ENCODE measurements at places on chromosomes 2 and 18.

DNA sequence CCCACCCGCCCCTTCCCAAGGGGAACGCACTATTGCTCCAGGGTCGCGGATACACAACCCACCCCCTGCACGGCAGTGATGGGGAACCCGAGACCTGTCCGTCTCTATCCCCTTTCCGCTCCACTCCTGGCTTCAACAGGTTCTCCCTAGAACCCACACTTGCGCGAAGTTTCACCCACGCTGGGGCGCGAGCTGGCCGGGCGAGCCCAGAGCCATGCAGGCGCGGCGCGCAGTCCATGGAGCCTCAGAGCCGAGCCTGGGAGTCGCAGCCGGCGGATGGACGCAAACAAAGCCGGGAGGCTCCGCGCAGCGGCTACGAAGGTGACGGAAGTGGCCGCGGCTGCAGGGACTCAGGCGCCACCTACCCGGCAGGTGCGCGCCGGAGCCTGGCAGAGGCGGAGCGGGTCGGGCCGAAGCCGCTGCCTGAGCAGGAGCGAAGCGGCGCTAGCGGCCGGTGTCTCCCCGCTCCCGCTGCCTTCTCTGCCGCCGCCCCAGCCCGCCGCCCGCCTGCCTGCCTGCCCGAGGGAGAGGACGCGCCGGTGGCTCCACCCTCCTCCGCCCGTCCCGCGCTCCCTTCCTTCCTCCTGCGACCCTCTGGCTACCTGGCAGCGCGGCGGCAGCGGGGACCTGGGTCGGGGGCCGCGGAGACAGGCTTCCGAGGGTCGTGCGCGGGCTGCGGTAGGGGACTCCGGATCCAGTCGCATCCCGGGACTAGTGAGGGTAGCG lies 14.0 kb downstream of the ALPG start:
- DNase-seq, result no peak

- DNase-seq, result no peak
Observed at GRCh38 chr2:130966775-130967490, 126.3 kb downstream of the FAM168B start.

GRCh38 chr18:79951545-79952455 lies at the start of gene SLC66A2:
TSS of gene SLC66A2 (minus strand) at chr18:79951653. CDS start at chr18:79950926, 727 bp downstream.
- DNase-seq, result peak; percentile 86

DNA sequence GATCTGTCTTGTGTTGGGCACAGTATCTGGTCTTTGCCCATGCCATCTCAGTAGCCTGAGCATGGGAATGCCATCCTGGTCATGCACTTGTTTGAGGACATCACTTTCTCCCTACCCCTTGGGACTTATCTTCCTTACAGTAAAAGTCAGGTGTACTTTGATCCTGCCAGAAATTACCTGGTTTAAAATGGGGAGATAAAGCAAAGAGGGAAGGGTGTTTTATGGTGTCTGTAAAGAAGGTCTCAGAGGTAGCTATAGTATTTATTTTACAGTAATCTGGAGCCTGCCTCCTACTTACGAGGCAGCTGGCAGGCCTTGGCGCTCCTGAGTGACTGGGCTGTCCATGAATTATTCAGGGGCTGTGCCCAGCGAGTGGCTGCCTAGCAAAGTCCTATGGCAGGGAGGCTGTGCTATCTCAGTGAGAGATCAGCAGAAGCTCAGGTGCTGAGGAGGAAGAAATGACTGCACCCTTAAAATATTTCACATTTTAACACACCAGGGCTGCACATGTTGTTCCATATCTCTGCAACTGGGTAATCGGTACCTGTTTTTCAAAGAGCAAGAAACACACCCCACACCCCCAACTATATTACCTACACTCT lies 93.9 kb downstream of the SPTBN1 start:
- DNase-seq, result no peak

- DNase-seq, result no peak
Observed at GRCh38 chr18:23354625-23355024, 98.5 kb upstream of the RIOK3 start.

DNA sequence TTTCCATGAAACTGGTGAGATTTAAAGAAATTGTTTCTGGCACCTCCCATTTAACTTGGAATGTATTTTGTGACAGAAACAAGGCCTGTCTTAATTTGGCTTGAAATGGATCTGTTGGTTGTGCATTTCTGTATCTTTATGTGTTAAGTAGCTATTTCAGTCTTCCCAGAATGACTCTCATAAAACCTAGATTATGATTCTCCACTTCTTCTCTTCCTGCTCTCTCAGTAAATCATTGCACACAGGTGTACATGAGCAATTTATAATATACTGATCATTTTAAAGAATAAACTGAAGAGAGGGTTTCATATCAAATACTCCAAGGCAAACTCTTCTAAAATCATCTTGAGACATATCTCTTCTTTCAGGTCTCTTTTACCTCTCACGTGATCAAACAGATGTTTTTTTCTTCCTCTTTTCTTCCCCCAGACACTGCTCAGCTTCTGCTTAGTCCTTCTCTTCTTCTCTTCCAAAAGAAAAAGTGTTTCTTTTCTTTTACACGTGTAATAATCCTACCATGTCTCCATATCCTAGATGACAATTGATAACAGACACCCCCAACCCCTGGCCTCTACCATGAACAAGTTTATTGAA lies 112.0 kb downstream of the PPP1R1C start:
- no peak for DNase-seq

GRCh38 chr2:128160616-128161275 lies 69.7 kb downstream of the UGGT1 start:
- no peak for DNase-seq

GRCh38 chr18:77461062-77461688 lies 211.5 kb downstream of the GALR1 start:
- no peak for DNase-seq

DNA sequence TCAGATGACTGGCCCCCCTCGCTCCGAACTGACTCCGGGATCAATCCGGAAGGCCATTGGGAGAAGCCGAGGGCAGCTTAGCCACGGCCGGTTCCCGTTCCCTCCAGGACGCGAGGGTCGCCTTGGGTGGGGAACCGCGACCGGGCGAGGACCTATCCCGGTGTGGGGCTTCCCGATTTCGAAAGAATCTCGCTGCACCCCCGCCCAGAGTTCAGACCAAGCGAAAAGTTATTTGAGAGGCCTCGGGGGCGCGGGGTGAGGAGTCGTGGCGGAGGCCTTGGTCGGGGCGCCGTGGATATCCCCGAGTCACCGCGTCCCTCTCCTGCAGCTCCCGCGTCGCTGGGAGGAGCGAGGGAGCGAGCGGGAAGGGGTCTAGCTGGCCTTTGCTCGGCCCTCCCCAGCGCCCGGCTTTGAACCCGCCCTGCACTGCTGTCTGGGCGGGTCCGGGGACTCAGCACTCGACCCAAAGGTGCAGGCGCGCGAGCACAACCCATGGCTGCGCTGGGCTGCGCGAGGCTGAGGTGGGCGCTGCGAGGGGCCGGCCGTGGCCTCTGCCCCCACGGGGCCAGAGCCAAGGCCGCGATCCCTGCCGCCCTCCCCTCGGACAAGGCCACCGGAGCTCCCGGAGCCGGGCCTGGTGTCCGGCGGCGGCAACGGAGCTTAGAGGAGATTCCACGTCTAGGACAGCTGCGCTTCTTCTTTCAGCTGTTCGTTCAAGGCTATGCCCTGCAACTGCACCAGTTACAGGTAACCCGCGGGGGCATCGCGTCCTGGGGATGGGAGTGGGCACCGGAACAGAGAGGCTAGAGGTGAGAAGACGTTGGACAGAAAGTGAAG lies at the start of gene CYP27A1:
TSS of gene CYP27A1 (plus strand) at position 457 of the 837 bp plus-strand sequence. CDS start at position 493, 36 bp downstream.
- DNase-seq, result no peak

GRCh38 chr2:42974721-42975717 lies 182.6 kb upstream of the HAAO start:
- DNase-seq, result peak; percentile 5

GRCh38 chr18:26551695-26552081 lies 3.3 kb upstream of the KCTD1 start:
- DNase-seq, result no peak

DNA sequence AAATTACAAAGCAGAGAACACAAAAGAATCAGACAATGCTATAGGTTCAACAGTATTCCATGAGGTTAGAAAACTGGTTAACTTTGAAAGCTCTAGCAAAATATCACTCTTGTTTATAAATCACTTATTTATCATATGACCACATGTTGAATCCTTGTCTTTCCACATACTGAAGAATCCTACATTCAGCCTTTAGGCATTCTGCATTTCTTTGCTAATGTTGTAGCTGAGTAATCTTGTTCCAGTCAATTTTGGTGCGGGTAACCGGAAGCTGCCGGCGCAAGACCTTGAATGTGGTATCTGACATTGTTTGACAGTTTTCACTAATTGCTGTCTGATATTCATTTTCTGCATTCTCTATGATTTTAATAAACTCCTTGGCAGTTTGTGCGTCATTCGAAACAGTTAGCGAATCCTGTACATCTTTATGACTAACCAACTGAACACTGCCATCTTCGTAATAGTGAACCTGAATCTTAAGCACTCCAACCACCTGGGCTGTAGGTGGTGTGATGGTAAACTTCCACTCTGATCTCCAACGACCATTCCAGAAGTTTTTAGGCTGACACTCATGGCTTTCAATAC lies 154.1 kb downstream of the BAZ2B start:
- DNase-seq, result no peak

GRCh38 chr18:46891742-46892214 lies 25.5 kb downstream of the PIAS2 start:
- no peak for DNase-seq

- no peak for DNase-seq
Observed at GRCh38 chr2:173972636-173973035, 7.5 kb upstream of the SP3 start.

GRCh38 chr2:177708106-177708505 lies 315.5 kb downstream of the AGPS start:
- no peak for DNase-seq

GRCh38 chr2:241598061-241598460 lies 38.9 kb downstream of the THAP4 start:
- DNase-seq, result no peak

DNA sequence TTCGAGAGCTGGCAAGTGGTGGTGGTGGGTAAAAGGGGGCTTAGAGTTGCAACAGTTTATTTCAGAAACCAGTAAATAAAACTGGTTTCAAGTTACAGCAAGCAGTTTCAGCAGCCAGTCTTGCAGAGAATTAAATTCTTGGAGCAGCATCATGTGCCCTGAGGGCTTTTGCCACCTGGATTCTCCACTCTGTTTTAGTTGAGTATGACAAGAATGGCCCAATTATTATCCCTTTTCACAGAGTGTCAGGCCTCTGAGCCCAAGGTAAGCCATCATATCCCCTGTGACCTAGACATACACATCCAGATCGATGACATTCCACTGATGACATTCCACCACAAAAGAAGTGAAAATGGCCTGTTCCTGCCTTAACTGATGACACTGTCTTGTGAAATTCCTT lies 72.8 kb upstream of the FANCL start:
- DNase-seq, result no peak

- no peak for DNase-seq
Observed at GRCh38 chr2:106534471-106534870, 47.3 kb downstream of the CD8B2 start.

DNA sequence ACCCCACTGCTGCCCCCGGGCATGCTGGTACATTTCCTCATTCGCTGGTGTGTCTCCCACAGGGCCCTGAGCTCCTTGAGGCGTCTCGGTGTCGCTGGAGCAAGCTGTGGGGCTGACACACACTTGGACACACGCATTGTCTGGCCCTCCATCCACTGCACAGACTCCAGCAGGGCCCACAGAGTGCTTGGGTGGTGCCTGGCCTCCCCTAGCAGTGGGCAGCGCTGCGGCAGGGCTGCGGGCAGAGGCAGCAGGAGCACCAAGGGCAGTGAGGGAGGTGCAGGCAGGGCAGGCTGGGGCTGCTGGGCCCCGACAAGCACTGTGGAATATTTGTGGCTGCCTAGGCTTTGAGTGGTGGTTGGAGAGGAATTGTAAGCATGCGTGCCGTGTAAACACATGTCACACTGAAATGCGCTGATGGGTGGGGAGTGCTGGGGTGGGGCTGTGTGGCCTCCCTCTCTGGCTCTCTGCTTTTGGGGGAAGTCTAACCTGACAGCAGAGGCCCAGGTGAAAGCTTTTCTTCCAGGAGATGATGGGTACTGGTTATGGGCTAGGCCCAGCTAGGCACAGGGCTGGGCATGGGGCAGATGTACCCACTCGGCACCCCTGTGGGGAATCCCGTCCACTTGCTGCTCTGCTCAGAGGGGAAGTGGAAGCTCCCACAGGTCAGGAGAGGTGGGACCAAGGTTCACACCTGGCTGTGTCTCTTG lies 55.5 kb upstream of the HS6ST1 start:
- DNase-seq, result no peak

- DNase-seq, result no peak
Observed at GRCh38 chr18:52387175-52387574, 47.2 kb downstream of the DCC start.

GRCh38 chr2:174554529-174555150 lies 43.0 kb downstream of the WIPF1 start:
- DNase-seq, result no peak

DNA sequence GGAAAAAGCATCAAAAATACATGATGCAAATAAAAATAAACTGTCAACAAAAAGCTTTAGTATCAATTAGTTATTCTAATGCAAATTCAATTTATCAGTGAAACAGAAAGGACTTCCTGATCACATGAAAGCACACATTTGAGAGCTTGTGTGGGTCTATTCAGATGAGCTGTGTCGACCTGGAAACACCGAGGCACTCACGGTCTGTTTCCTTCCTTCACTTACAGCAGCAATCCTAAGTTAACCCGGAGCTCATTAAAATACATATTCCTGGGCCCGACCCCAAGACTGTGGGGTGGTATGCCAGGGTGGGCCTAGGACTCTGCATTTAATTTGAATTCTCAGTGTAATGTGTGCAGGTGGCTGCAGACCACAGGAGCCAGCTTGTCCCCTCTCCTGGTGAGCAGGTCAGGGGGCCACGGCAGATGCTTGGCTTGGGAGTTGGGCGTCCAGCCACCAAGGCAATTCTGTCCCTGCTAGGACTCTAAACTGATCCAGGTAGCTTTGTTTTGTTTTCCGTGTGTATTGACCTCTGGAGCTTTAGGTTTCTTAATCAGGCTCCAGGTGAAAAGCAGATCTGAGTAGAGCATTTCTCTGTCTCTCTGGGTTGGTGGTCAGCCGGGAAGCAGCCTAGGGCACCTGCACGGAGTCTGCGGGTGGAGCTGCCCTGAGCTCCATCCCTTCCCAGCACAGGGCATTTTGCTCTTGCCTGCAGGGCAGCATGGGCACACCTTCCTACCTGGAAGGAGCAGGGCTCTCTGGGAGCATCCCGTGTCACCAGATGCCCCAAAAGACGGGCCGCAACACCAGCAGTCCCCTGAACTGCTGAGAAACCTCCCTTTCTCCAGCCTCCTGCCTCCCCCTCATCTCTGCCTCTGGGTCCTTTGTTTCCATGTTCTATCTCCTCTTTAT lies 9.0 kb downstream of the MBP start:
- DNase-seq, result no peak

DNA sequence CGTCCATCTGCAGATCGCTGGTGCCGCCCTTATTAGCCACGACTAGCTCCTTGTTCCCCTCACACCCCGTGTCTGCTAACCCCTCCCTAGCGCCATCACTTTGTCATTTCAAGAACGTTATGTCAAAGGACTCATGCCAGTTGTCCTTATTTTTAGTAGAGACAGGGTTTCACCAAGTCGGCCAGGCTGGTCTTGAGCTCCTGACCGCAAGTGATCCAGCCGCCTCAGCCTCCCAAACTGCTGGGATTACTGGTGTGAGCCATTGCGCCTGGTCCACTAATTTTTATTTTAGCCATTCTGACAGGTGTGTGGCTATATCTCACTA lies 138.9 kb upstream of the HDAC4 start:
- DNase-seq, result no peak

GRCh38 chr2:132255714-132256113 lies 94.0 kb upstream of the ANKRD30BL start:
- DNase-seq, result no peak
